ENCODE measurements at places on chromosomes 11 and 22.

- DNase-seq, result no peak
These were observed 5.8 kb downstream of the SUSD2 start for GRCh38 chr22:24186892-24187670.

DNA sequence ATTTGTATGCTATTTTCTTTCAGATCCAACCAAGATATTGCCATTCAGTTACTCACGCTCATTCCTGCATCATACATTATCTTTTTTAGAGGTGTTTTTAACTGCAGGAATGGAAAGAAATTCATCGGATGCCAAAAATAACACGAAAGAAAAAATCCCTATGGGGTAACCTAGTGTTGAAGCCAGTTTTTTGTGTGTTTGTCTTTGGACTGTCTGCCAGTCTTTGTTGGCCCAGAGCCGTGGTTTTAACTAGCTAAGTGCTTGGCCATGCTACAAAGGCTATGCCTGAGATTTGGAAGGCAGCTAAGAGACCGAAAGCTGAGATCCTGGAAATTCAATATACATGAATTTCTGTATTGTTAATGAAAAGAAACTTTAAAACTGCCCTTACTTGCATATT is 309.8 kb upstream of the CNTN5 start:
- DNase-seq, result no peak

DNA sequence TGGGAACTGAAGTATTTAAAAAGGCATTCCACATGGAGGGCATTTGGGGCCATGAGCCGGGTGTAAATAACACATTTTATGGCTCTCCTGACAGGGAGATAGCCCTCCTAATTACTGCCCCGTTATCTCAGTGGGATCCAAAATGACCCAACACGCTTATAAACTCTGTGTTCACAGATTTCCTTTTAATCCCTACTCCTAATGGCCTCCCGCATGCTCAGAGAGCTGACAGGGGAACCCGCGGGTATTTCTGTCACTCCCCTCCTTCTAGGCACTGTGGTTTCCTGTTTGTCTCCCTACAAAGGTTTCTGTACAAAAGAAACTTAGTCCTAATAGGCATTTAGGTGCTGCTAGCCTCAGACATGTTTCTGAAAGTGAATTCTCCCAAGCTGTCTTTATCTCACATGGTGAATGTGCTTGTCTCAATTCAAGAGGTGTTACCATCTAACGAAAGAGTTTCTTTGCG is 202.8 kb upstream of the SEZ6L start:
- DNase-seq, result no peak

GRCh38 chr11:12841946-12842630 is 167.0 kb upstream of the RASSF10 start:
- peak; percentile 33 for DNase-seq

- peak; percentile 88 for DNase-seq
These were observed 168.5 kb downstream of the ARHGAP42 start for GRCh38 chr11:100855466-100856067.

DNA sequence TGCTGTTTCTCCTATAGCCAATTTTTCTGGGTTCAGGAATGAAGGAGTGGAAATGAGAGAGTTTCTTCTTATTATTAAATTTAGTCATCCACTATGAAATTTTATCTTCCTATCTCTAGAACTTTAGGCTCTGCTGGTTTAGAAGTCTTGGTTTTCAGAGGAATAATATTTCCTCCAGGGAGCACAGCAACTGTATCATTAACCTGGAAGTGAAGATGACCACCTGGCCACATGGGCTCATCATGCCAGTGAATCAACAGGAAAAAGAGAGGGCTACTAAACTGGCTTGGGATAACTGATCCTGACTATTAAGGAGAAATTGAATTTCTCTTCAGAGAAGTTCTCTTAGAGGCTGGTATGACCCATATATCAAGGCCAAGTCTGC is 44.4 kb downstream of the ADM start:
- DNase-seq, result no peak

DNA sequence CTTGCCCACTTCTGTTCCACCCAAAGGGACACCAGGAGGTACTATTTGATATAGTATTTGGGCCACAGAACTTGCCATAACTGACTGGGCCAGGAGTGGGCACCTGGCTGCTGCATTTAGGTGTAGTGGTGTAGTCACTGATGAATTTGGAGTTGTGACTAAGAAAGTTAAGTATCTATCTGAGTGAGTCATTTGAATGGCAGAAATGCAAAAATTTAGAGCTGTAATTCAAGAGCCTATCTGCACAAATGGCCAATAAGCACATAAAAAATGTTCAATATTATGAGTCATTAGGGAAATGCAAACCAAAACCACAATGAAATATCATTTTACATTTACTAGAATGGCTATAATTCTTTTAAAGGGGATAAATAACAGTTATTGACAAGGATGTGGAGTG is 14.7 kb downstream of the GLYATL2 start:
- DNase-seq, result no peak

GRCh38 chr11:91922846-91923245 is 301.8 kb upstream of the FAT3 start:
- DNase-seq, result no peak

DNA sequence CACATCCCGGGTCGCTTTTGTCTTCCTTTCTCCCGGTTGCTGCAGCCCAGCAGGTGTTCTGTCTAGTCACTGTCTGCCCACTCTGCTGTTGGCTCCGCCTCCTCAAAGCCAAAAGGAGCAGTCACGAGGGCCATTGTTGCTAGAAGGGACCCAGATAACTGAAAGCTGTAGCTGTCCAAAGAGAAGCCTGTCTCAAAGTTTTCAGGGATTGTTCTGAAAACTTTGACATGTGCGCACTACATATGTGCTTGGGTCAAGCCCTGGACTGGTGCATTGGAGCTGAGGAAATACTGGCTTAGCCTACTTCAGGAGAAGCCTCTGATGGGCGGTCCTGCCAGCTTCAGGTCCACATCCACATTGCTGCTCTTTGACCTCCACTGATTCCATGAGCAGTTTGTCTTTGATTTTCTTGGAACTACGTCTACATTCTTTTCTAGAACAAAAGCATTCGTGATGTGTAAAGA is 8.8 kb upstream of the OR2AT4 start:
- DNase-seq, result peak; percentile 55

- peak; percentile 45 for DNase-seq
These were observed 51.9 kb downstream of the IGLL1 start for GRCh38 chr22:23527971-23528740.

DNA sequence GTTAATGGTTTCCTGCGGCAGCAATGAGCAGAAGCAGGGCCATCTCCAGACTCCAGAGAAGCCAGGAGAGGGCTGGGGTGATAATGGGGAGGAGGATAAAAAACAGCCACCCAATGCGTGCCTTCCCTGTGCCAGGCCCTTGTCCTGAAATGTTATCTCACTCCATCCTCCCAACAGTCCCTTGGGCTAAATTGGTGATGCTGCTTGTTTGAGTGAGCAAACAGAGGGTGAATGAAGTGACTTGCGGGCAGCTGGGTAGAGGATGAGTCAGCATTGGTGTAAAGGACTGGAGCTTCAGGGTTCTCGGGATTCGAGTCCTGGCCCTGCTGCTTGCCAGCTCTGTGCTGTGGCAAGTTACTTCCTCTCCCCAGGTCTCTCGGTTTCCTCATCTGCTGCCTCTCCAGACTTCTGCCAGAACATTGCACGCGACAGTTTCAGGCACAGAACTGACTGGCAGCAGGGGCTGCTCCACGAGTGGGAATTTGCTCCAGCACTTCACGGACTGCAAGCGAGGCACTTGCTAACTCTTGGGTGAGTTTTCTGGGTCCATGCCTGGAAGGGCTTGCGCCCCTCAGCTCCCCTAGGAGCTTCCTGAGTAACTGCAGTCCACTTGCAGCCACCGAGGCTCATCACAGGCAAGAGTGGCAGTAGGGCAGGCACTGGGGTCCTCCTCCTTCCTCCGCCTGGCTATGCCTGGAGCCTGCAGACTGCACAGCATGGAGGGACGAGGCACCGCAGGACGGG is at the start of gene P2RY6:
Gene P2RY6 (plus strand): TSS at position 403 of the 744 bp plus-strand sequence. CDS start 24,181 bp downstream, outside the sequence.
- peak; percentile 47 for DNase-seq

DNA sequence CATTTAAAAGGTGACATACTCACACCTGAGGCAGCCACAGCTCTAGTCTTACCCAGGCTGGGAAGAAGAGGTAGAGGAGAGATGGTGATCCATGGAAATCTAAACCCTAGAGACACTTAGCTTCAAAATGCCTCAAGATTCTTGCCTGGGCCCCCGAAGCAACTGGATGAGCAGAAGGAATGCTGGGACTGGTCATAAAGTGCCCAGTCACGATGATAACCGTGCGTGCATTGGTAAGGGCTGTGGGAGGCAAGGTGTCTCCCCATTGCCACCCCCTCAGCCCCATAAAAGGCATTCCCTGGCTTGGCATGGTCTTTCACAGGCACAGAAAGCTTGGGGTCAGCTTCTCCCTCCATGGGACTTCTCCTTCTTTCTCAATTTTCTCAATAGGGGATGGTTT is 144.5 kb downstream of the DSCAML1 start:
- DNase-seq, result no peak

- peak; percentile 54 for DNase-seq
These were observed at the start of gene MN1 for GRCh38 chr22:27801616-27802345. Gene MN1 (minus strand): TSS chr22:27801756. CDS start chr22:27800543, 1,213 bp downstream.

DNA sequence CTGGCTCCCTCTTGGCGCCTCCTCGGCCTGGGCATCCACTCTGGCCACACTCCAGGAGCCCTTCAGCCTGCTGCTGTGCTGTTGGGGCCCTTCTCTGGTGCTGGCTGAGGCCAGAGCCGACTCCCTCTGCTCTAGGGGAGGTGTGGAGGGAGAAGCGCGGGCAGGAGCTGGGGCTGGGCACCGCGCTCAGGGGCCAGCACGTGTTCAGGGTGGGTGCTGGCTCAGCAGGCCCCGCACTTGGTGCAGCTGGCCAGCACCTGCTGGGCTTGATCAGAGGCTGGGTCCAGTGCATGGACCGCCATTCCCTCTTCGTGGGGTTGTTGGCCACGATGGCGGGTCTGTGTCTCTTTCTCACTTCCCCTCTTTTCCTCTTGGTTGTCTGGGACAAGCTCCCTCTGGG is 2381.0 kb downstream of the LRRC4C start:
- DNase-seq, result no peak

- no peak for DNase-seq
These were observed 39.5 kb upstream of the CD44 start for GRCh38 chr11:35099278-35100012.

DNA sequence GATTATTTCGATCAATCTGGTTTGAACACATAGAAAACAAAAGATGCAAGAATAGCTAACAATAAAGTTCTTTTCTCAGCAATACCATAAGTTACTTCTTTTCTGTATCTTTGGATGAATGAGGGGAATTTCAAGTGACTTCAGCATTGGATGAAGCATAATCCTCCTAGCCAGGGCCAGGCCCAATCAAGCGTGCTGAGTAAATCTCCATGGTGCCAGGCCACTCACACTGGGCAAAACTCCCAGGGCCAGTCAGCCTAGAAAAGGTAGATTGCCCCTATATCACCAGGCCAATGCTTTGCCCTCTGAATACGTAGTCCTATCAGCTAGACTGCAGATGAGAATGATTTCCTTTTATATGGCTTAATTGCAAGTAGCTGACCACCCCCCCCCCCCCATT is 6.0 kb downstream of the CNTF start:
- DNase-seq, result no peak

DNA sequence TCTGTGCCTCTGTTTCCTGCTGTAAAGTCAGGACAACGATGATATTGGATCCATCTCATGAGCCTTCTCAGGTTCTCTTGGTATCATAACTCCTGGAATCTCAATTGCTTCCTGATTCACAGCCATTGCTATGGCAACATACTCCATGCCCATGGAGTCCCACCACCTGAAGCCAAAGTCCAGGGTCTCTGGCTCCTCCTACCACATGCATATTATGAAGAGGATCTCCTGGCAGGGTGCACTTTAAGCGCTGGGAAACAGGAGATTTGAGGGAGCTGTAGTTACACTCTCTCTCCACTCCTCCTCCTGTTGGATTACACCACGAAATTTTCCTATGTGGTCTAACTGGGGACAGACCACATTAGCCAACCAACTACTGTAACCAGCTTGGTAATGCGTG is 130.9 kb upstream of the SEZ6L start:
- DNase-seq, result no peak

DNA sequence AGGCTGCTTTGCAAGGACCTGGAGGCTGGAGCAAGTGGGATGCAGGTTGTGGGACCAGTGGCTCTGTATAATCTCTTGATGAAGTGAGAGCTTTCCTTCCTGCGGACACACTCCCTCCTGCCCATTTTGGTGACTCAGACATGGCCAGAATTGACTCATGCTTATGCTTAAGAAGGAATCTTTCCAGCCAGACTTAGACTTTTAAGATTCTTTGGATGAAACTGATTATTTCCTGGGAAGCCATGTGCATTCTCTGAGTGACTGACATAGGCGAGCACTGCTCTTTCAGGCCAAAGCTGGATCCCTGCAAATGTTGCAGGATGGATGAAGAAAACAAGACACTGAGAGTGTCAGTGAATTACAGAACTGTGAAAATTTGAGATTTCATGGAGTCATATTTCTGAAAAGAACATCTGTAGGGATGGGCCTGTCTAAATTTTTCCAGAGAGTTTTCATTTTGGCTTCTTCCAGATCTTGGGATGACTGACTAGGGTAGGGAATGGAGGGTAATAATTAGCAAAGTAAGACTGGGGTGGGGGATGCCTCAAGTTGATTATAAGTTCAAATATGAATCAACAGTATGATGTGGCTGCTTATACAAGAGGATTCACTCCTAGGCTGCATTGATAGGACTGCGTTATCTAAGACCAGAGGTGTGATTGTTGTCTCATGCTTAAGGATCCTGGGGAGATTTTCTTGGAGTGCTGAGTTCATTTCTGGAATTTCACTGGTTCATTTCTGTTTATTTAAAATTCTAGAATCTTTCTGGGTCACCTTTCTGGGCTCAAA is 195.8 kb downstream of the HIPK3 start:
- no peak for DNase-seq

DNA sequence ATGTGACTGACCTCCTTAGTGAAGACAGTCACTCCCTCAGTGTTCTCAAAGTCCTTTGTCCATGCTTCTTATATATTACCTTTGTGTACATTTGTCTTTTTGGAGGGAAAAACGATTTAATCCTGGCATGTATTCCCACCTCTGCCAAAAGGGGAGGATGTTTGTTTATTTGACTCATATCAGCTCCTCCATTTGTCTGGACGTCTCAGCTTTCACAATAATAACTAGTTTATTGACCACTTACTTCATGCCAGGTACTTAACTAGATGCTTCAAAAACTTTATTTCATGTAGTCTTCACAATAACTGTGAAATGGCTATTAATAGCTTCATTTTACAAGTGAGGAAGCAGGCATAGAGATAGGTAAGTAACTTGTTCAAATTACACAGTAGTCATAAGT is 5.3 kb downstream of the TBCEL start:
- no peak for DNase-seq

GRCh38 chr11:84825106-84825660 is 802.0 kb downstream of the DLG2 start:
- DNase-seq, result no peak

DNA sequence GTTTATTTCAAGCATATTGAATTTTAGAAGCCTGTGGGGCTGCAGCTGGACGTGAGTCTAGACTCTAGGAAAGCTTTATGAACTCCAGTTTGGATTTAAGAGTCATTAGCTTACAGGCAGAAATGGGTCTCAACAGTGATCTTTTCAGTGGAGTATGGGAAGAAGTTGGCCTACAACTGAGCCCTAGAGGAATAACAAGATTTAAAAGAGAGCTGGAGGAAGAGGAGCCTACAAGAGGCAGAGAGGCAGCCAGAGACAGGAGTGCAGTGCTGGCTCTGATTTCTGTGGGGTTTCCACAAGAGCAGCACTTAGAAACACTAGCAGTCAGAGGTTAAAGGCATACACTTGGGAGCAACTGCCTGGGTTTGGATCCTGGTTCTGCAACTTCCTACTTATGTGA is 17.9 kb downstream of the APOL5 start:
- no peak for DNase-seq
